Lower lobe of right lung (tissue), 2 donors: ENCODE measurements at places on chromosomes 1 and 21. TPM values are rescaled to one million over a fixed set of nuclear protein-coding genes. Genes with fewer than 3 reads are reported as not detected.

- no peak for DNase-seq
Measured at GRCh38 chr1:235239851-235240250, 78.8 kb upstream of the RBM34 start.

- no peak for DNase-seq
Measured at GRCh38 chr1:24536391-24536840, 19.5 kb upstream of the NCMAP start.

LRP8 gene
- total RNA-seq = 9.2 TPM

GRCh38 chr1:148333875-148334338 lies 149.2 kb downstream of the PPIAL4G start:
- DNase-seq = no peak

TMEM240 gene
- total RNA-seq = 3.9 TPM

DNA sequence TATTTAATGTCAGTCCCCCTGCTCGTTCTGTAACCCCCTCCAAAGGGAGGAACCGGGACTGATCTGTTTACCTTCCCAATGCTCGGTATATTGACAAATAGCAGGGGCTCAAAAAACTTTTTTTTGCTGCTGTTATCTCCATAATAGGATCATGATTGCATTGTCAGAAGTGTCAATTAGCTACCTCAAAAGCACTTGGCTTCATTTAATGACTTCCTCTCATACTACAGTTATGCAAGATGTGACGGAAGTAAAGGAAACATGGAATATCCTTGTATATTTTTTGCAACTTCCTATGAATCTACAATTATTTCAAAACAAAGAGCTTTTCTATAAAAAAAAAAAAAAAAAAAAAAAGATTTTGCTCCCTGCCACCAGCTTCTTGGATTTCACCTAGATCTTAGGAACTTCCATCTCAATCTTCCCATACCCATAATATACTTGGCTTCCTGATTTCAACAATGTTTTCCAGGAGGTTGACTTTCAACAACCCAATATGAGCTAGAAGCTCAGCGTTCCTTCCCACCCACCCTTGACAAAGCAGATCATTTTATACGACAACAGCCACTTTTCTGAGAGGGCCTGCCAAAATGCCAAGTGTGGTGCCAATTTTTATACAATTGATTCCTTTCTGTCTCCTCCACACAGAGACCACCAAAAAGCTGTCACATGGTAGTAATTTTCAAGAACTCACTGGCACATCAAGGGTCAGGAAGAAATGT lies 71.7 kb downstream of the SETD4 start:
- no peak for DNase-seq
